Stimulated activated CD8-positive, alpha-beta memory T cell treated with anti-CD3 and anti-CD28 coated beads, Interleukin-15, amount 100 ng/mL, for 1 hour (primary cell): ENCODE measurements at places on chromosomes 5 and 9.

- DNase-seq, result no peak
Measured at GRCh38 chr9:13410566-13411031, 131.1 kb upstream of the MPDZ start.

GRCh38 chr5:65142511-65143011 is 339.2 kb downstream of the ADAMTS6 start:
- no peak for DNase-seq

- DNase-seq, result no peak
Measured at GRCh38 chr5:33736510-33736909, 155.3 kb downstream of the ADAMTS12 start.

- no peak for DNase-seq
Measured at GRCh38 chr9:137295238-137295811, 6.7 kb downstream of the NRARP start.
